GM12865 (cell line): ENCODE measurements at places on chromosomes 4 and X.

DNA sequence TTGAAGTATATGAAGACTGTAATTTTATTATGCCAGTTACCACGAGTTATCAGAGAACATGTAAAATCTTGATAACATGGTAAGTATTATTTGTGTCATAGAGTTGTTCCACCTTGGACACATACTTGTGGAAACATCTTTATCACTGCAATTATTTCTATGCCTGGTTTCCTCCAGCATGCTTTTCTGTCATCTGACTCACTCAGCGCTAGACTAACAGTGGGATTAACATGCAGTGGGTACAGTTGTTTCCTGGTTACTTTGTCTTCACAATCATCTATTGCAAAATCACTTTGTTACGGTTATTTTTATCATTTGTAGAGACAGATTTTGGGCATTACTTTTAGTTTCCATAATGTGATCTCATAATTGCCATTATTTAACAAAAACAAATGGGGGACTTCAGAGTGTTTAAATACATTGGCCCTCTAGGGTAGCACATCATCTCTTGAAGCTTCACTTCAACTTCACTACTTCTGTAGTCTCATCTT, at the start of gene STATH:
STATH (plus strand) TSS at position 441 of the 491 bp plus-strand sequence. CDS start 2,472 bp downstream, outside the sequence.
- DNase-seq = no peak

DNA sequence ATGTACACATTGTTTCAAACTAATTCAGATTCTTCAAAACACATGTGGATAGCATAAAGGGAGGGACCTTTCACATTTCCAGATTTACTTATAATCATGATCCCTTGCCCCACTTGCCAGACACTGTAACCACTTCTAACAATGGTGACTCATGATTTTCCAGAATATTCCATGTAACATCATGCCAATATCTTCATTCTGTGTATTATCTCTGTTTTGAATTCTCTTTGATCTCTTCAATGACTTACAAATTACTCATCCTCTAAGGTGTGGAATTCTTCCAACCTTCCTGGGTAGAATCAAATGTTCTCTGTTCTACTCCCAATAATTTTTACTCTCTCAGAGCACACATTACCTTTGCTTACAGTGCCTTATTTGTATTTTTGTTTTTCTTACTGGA, 517.1 kb downstream of the PCDH7 start:
- no peak for DNase-seq

GRCh38 chr4:139782926-139783522, 117.4 kb downstream of the MGST2 start:
- no peak for DNase-seq

GRCh38 chr4:47744253-47744652, 93.6 kb downstream of the CORIN start:
- no peak for DNase-seq

- no peak for DNase-seq
Measured at GRCh38 chrX:29215251-29215650, 628.0 kb downstream of the IL1RAPL1 start.

DNA sequence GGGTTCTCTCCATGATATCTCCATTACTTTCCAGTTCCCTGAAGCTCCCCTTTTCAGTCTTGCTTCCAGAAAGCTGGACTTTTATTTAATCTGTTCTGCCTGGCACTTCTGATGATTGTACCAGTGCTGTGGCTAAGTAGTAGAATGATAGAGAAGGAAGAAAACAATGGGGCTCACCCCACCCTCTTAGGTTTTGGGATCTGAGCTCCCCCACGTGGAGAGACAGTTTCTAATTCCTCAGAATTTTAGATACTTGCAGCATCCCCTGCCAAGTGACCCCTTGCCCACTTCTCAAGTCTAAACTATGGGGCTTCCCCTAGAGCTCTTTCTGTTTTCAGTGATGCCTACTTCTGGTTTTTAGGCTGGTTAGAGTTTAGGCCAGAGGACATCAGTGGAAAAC, 73.9 kb downstream of the GC start:
- no peak for DNase-seq

GRCh38 chr4:30181918-30182317, 538.3 kb upstream of the PCDH7 start:
- no peak for DNase-seq

DNA sequence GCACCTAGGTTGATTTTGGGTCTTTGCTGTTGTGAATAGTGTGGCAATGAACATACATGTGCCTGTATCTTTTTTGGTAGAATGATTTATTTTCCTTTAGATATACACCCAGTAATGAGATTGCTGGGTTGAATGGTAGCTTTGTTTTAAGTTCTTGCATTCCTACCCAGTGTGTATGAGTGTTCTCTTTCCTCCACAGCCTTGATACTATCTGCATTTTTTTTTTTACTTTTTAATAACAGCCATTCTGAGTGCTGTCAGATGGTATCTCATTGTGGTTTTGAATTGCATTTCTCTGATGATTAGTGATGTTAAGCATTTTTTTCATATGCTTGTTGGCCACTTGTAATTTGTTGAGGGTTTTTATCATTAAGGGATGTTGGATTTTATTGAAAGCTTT, 351.8 kb upstream of the GNPDA2 start:
- no peak for DNase-seq

DNA sequence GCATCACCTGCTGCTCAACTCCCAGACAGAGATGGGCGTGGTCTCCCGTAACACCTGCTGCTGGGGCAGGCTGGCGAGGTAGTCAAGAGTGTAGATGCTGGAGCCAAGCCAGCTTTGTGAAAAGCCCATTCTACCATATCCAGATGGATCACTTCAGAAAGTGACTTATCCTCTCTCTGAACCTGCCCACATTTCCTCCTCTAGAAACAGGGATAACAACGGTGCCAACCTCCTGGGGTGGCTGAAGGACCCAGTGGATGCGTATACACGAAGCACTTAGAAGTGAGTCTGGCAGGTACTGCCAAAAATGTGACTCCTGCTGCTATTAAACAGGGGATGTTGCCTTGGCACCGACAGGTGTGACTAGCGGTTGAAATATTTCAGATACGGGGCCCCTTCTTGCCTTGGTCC, 95.8 kb downstream of the SORBS2 start:
- no peak for DNase-seq

GRCh38 chr4:41795796-41796385, 47.4 kb upstream of the PHOX2B start:
- no peak for DNase-seq

DNA sequence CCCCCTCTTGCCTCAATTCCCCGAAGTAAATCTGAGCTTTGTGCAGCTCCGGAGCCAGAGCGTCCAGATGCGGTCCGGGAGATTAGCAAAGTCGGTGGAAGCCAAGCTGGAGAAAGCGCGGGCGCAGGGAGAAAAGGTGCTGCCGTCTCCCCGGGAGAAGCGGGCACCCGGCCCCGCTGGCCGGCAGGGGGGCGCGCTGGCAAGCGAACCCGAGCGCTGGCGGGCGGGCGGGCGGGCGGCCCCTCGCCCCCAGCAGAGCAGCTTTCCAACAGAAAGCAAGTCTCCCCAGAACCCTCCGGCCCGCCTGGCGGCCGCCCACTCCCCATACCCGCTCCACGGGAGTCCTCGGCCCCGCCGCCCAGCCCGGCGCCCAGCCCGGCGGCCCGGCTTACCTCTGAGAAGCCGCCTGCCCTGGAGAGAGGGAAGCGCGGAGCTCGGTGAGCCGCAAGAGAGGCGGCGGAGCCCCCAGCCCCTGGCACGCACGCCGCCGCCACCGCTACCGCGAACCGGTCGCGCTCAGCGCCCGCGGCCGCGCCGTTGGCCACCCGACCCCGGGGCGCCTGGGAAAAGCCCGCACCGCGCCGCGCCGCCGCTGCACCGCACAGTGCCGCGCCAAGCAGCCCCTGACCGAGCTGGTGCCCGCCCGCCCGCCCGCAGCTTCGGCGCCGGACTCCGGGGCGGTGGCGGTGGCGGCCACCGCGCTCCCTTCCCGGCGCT, 529 bp upstream of the CITED1 start:
- no peak for DNase-seq

GRCh38 chr4:106687026-106687425, 318.4 kb upstream of the GIMD1 start:
- no peak for DNase-seq
